Stimulated activated CD8-positive, alpha-beta memory T cell treated with anti-CD3 and anti-CD28 coated beads, Interleukin-4, amount 100 ng/mL, for 1 hour (primary cell): ENCODE measurements at places on chromosomes 3 and 15.

DNA sequence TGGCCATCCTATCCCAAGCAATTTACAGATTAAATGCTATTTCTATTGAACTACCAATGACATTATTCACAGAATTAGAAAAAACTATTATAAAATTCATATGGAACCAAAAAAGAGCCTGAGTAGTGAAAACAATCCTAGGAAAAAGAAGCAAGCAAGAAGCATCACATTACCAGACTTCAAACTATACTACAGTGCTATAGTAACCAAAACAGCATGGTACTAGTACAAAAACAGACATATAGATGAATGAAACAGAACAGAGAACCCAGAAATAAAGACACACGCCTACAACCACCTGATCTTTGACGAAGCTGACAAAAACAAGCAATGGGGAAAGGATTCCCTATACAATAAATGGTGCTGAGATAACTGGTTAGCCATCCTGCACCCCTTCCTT lies 152.2 kb downstream of the TNIK start:
- DNase-seq: no peak

DNA sequence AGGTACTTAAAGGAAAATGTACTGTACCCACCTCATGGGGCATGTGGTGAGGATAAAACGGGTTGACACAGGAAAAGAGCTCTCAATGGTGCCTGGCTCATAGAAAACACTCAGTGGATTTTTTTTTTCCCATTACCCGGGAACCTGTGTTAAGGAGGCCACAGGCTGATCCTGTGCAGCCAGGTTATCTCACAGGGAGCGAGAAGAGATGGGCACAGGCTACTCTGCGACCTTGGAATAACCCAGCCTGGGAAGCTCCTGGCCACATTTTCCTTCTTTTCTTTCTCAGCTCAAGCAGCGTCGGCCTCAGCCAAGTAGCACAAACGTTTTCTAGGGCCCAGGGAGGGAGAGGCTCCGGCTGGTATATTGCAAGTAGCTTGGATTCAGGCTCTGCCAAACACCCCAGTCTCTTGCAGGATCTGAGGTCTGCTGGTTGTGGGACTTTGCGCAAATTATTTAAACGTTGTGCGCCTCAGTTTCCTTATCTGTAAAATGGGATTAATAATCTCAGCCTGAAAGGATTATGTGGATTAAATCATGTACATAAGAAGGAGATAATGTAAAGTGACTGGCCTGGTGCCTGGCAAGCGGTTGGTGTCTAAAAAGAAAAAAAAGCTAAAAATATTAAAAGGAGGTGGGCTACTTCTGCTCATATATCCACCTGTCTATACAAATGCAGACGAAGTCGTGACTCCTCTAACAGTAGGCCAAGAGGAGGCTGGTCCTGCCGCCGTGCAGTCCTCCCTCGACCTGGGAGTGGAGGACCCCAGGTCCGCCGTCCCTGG lies 2.2 kb downstream of the FURIN start:
- DNase-seq: no peak

GRCh38 chr3:171526869-171527268 lies 66.7 kb upstream of the TNIK start:
- no peak for DNase-seq

DNA sequence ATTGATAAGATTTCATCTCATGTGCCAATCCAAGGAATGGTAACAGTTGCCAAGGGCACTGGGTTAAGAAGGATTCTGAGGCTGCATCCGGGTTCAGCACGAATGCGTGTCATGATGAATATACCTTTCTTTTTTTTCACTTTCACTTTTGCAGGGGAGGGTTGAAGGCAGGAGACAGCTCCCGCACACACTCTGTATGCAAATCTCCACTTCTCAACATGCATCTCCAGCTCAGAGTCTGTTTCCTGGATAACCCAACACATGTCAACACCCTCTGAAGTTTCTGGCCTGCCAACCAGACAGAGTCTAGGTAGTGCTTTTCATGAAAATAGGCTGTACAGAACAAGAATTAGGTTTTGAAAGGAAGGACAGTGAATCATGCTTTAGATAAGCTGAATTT lies 21.6 kb downstream of the B4GALT4 start:
- DNase-seq: no peak

DNA sequence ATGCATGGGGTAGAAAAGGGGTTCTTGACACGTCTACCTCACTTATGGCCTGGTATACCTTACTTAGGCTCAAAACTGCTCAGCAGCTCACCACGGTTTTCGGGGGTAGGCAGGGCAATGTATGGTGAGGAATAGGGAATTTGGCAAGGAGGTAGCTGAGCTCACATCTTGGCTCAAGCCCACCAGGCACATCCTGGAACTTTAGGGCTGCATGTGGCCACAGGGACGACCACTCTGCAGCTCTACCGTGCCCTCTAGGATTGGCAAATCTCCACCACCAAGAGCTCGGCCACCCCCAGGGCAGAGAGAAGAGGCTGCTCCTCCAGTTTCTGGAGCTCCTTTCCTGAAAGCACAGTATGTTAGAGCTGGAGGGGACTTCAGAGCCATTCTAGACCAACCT lies 69.7 kb downstream of the MRPL46 start:
- no peak for DNase-seq

DNA sequence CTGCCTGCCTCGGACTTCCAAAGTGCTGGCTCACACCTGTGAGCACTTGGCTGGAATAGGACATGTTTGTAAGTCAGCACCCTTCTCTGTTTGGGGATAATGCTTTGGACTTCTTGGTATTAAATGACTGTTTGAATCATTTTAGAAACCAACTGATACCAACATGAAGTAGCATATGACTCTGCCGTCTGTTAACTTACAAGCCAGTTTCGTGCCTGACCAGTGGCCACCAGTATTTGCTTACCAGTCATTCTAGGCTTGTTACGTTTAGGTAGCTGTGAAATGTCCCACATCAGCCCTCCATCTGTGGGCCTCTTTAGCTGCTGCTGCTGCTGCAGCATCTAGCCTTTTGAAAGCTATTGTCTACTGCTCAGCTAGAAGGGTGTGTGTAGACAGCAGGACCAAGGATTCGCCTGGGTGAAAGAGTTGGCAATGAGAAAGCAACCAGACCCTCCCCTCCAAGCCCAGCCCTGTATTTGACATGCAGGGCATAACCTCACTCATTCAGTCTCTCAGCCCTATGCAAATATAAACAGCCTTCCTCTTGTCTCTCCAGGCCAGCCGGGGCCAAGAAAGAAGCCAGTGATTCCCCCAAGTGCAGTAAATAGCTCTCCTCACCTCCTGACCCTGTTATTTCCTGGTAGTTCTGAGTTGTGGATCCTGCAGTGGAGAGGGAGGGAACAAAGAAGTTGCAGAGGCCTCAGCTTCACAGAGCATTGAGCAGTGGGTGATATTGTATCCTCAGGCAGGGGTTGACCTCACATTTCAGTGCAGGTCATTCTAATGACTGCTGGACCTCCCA lies 51.0 kb downstream of the NKIRAS1 start:
- DNase-seq: no peak

GRCh38 chr3:152742368-152743347 lies 92.3 kb upstream of the P2RY1 start:
- no peak for DNase-seq

DNA sequence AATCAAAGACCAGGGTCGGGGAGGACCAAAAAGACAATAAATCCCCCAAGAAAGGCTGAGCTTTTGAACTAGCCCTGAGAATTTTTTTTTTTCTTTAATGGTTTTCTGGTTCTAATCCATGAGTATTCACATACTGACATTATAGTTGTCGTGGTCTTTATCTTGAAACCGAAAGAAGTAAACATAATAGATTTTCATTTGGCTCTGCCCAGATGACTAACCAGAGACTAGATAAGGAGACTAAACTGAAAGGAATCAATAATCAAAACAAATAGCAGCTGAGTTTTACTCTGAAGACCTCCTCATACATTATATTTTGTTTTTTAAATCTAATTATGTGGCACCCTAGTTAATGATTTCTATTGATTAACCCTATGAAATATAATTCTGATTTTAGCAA lies 381.4 kb downstream of the CNTN3 start:
- DNase-seq: no peak

GRCh38 chr3:132288357-132288756 lies 28.9 kb upstream of the ACP3 start:
- DNase-seq: no peak

DNA sequence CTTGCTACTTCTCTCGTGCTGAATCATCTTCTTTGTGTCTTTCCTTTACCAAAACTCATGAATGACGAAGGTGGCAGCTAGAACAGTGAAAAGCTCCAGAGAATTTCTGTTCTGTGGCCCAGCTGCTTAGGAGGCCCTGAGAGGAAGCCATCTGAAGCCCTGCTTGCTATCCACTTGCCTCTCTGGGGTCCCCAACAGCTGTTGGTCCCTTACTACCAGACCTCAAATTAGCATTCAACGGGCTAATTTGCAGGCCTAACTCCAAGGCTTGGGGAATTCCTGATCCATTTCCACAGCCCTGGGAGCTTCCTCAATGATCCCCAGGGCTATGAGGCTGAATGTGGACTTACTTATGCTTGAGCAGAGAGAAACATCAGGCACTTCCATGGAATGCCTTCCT lies 37.5 kb upstream of the FSTL1 start:
- DNase-seq: no peak

GRCh38 chr3:24598695-24599470 lies 104.2 kb upstream of the THRB start:
- DNase-seq: no peak

- no peak for DNase-seq
Observed at GRCh38 chr15:35458176-35458856, 87.6 kb downstream of the DPH6 start.

DNA sequence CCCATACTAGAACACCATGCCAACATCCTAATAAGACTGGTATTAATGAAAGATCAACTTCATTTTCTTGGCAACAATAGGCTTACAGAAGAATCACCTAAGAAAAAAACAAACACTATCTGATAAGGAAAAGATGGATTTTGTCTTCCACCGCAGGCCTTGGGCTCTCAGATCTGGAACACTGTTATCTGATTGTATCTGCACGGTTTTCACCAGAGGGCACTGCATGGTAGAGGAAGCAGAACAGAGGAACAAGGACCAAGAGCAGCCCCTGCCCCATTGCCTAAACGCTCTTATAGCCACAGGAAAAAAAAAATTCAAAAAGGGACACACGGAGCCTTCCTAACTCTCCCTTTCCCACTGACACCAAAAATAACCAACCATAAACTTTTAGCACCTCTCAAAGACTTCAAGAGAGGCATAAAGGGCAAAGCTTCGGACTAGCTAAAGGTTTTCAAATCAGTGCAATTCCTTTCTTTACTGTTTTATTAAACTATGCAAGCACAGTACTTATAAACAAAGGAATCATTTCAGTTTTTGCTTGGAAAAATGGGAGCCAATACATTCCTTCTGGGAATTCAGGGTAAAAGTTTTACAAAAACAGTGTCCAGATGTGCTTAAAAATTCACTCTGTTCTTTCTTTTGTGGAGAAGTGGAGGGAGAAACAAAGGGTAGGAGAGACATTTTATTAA lies 23.3 kb downstream of the IL17RD start:
- no peak for DNase-seq

DNA sequence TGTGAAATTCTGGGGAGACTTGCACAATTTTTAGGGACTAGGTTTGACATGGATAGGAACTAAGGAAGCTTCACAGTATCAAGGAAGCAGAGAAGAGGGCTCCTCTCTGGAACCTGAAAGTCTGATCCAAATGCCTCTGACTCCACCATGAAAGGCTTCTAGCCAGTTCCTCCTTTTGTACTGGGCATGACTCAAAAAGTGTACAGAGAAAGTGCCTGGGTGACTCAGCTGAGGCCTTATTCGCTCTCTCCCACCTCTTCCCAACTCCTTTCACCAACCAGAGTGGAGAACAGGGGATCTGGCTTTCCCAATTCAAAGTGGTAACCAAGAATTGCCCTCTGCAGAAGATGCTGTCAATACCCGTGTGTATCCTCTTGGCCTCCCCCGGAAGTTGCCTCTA lies 342.9 kb upstream of the PROK2 start:
- no peak for DNase-seq

GRCh38 chr3:153254361-153254760 lies 92.3 kb downstream of the RAP2B start:
- no peak for DNase-seq

DNA sequence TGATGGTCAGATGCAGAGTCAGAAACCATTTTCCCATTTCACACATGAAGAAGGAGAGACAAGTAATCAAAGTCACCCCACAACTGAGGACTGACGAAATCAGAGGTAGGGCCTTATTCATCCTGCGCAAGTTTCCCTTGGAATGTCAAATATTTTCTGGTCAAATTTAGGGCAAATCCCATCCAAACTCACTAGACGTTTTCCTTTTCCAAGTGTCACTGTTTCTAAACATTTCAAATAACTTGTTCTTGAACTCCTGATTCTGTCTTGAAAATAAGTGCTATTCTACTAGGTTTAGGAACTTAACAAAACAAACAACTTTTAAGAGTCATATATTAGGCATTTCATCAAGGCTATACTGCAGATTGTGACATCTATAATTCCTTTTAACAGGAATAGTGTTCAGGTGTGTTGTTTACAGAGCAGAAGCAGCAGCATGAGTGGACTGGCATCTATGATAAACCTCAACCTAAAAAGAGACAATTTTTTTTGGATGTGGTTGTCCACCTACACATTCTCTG lies 40.7 kb downstream of the SUMF1 start:
- DNase-seq: no peak

DNA sequence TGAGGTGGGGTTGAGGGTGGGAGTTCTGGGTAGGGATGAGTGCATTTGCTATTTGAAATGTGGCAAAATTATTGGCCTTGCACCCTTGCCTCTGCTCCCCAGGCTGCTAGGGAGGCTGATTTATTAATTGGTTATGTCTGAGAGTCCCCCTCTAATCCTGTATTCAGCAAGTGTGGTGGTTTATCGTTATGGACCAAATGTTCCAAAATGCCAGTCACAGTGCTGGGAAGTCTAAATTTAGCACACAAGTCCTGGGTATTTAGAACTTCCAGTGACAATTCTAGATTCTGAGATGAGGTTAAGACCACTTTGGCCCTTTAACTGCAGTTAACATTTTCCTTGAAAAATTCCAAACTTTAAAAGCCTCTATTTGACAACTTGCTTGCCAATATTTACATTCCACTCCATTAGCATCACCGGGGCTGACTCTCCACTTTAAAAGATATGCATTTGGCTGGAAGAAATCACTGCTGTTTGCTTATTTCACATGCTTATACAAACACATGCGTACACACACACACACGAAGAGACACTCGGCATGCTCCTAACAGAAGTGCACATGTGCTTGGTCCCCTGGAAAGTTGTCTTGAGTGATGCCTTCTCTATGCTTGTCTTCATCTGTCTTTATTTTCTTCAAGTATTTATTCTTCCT lies 247.7 kb downstream of the IL20RB start:
- DNase-seq: no peak

DNA sequence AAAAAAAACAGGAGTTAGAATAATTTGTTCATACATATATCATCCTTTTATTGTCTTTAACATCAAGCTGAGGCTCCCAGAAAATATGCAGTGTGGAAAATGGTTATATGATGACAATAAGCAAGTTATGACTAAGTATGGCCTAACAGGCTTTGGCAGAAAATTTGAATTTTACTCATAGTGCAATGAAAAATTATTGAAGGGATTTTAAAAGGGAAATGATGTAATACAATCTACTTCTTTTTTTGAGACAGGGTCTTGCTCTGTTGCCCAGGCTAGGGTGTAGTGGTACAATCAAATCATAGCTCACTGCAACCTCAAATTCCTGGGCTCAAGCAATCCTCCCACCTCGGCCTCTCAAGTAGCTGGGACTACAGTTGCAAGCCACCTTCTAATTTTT lies 78.7 kb downstream of the FAIM start:
- DNase-seq: no peak
